ENCODE measurements at places on chromosomes 6 and 20. TPM values are rescaled to one million over a fixed set of nuclear protein-coding genes. Genes with fewer than 3 reads are reported as not detected.

TCF15 gene
- not detected for total RNA-seq

MYLK4 gene
- total RNA-seq = 0.26 TPM

SLPI gene
- total RNA-seq = 0.17 TPM

COX4I2 gene
- not detected for total RNA-seq

PRPH2 gene
- 5.1 TPM for total RNA-seq

FNDC1 gene
- under 0.01 TPM for total RNA-seq

HMGN3 gene
- 28.5 TPM for total RNA-seq

LY6G6C gene
- total RNA-seq = not detected

COL21A1 gene
- total RNA-seq = 2.3 TPM

TSBP1 gene
- not detected for total RNA-seq

BPIFA1 gene
- not detected for total RNA-seq

SIGLEC1 gene
- not detected for total RNA-seq
